Activated CD4-positive, alpha-beta T cell treated with anti-CD3 and anti-CD28 coated beads, Interleukin-2, Interleukin-4, amounts not matched to agents 100 ng/mL and 50 ng/mL, durations not matched to agents 16 hours and 8 hours (primary cell): ENCODE measurements at places on chromosomes 5 and 9.

GRCh38 chr9:118882684-118883083, 486.6 kb downstream of the BRINP1 start:
- no peak for DNase-seq

GRCh38 chr5:157248821-157249470, 17.0 kb upstream of the CYFIP2 start:
- DNase-seq, result no peak

DNA sequence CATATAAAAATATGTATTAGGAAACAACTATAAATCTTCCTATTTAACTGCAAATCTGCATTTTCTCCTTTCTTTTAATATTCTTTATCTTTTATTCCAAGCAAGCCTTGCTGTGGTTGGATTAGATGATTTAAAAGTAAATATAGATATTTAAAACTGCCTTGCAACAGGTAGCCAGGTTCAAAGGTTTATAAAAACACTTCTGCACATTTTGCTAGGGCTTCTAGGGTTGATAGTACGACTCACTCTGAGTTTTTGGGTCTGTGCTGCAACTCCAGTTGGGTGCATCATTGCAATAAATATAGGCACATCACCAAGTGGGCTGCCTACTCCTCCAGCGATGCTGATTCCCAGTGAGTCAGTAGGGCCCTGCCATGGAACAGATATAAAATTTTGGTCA, 167.7 kb downstream of the MPDZ start:
- no peak for DNase-seq

GRCh38 chr5:21919414-21920022, 933.6 kb downstream of the CDH12 start:
- DNase-seq, result peak; percentile 17

DNA sequence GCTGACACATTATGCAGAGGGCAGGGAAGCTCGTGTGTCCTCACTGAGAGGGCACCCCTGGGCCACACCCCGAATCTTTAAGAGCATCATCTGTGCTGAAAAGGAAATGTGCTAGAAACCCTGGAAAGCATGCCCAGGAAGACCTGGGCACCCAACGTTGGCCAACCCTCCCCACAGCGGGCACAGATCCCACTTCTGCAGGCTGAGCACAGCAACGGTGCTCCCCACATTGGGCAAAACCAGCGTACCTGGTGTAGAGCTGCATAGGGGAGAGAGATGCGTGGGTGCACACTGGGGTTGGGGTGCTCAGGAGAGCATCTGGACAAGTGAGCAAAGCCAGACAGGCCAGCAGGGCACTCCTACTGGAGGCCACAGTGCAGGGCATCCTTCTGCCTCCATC, 32.6 kb downstream of the ROR2 start:
- DNase-seq, result no peak

- DNase-seq, result no peak
Observed at GRCh38 chr5:162485666-162486292, 418.2 kb downstream of the GABRG2 start.
